Endothelial cell of umbilical vein (primary cell): ENCODE measurements at places on chromosomes 6 and 20. TPM values are rescaled to one million over a fixed set of nuclear protein-coding genes. Genes with fewer than 3 reads are reported as not detected.

OXT gene
- total RNA-seq, result not detected in 2 replicates

WFDC10B gene
- total RNA-seq, result not detected in 2 replicates

GTSF1L gene
- not detected in 2 replicates for total RNA-seq

L3MBTL1 gene
- total RNA-seq, result 7.1 and 8.2 TPM in 2 replicates

PSORS1C1 gene
- 9.2 and 13.2 TPM in 2 replicates for total RNA-seq

SLC22A2 gene
- not detected in 2 replicates for total RNA-seq

ITPA gene
- 59.8 and 65.0 TPM in 2 replicates for total RNA-seq

DSP gene
- 0.32 and 0.77 TPM in 2 replicates for total RNA-seq

APCDD1L gene
- 0.88 and 1.4 TPM in 2 replicates for total RNA-seq

HLA-DQA1 gene
- not detected in 2 replicates for total RNA-seq

MEP1A gene
- not detected in 2 replicates for total RNA-seq

CCN2 gene
- 2,488 and 2,886 TPM in 2 replicates for total RNA-seq

GSTA3 gene
- not detected in 2 replicates for total RNA-seq

CLPSL1 gene
- not detected in 2 replicates for total RNA-seq

HCRTR2 gene
- not detected in 2 replicates for total RNA-seq

ZNF311 gene
- 0.35 and 0.55 TPM in 2 replicates for total RNA-seq

ITPR3 gene
- 40.5 and 52.2 TPM in 2 replicates for total RNA-seq

RREB1 gene
- total RNA-seq, result 30.8 and 33.0 TPM in 2 replicates

HLA-DOB gene
- 0.44 and 0.46 TPM in 2 replicates for total RNA-seq

SNAP91 gene
- total RNA-seq, result 0.72 and 1.5 TPM in 2 replicates

C20orf141 gene
- not detected in 2 replicates for total RNA-seq

TRIM15 gene
- total RNA-seq, result not detected in 2 replicates

ZNF335 gene
- total RNA-seq, result 22.8 and 23.9 TPM in 2 replicates

KCNS1 gene
- 0.23 and 0.29 TPM in 2 replicates for total RNA-seq

DZANK1 gene
- total RNA-seq, result 1.8 and 3.0 TPM in 2 replicates

DAAM2 gene
- total RNA-seq, result 0.18 and 0.42 TPM in 2 replicates

CDSN gene
- total RNA-seq, result not detected in 2 replicates

KCNB1 gene
- not detected in 2 replicates for total RNA-seq

F13A1 gene
- not detected in 2 replicates for total RNA-seq

NKX2-2 gene
- total RNA-seq, result not detected in 2 replicates

ANKRD66 gene
- not detected in 2 replicates for total RNA-seq

EYA2 gene
- total RNA-seq, result not detected in 2 replicates

PKIB gene
- not detected in 2 replicates for total RNA-seq

LYRM2 gene
- 37.7 and 41.9 TPM in 2 replicates for total RNA-seq

SRMS gene
- total RNA-seq, result not detected in 2 replicates

NNAT gene
- 2.3 and 10.7 TPM in 2 replicates for total RNA-seq

DEFB132 gene
- not detected in 2 replicates for total RNA-seq

PDYN gene
- total RNA-seq, result not detected in 2 replicates

CYP21A2 gene
- 0.22 and 0.32 TPM in 2 replicates for total RNA-seq

KIAA1755 gene
- total RNA-seq, result 0.51 and 0.58 TPM in 2 replicates

ABHD16A gene
- 41.3 and 48.9 TPM in 2 replicates for total RNA-seq

AVP gene
- total RNA-seq, result not detected in 2 replicates

OVOL2 gene
- total RNA-seq, result not detected in 2 replicates

ALDH5A1 gene
- 1.1 and 1.8 TPM in 2 replicates for total RNA-seq
